ENCODE measurements at places on chromosomes 1 and 21.

GRCh38 chr1:107788206-107789202 is 176.5 kb downstream of the VAV3 start:
- no peak for DNase-seq

GRCh38 chr1:65527707-65528503 is 107.4 kb downstream of the LEPR start:
- DNase-seq = no peak

DNA sequence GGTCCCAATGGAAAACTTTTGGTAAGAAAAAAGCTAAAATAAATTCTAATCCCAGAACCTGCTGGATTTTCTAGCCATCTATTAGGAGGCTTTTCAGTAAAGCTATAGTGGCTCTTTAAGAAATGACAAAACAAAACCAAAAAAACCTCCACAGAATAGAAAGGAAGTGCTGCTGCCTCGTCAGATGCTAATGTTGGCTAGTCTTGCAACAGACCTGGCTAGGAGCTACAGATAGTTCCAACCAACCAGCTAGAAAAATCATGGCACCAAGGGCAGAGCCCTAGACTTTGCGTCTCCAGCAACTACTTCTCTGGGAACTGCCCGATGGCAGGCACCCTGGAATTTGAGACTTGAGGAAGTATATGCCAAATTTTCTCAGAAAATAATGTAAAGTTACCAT is 7.6 kb downstream of the CD101 start:
- DNase-seq = no peak

DNA sequence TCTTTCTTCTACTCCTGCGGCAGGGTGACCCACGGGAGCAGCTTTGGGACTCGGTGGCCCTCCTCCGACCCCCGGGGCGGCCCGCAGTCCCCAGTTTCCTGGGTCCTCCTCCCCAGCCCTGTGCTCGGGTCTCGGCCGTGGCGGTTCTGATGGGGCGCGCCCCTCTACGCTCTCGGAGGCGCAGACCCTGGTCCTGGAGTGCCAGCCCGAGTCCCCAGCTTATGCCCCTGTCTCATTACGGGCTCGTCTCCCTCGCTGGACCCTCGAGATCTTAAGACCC is 430 bp downstream of the BTG2 start:
- no peak for DNase-seq

- no peak for DNase-seq
Observed at GRCh38 chr1:230153641-230154296, 86.7 kb downstream of the GALNT2 start.

GRCh38 chr1:155060736-155061135 is 2.8 kb upstream of the EFNA4 start:
- no peak for DNase-seq

- DNase-seq = no peak
Observed at GRCh38 chr1:38991638-38992411, 749 bp downstream of the AKIRIN1 start.

- no peak for DNase-seq
Observed at GRCh38 chr1:178938959-178939317, 68.1 kb upstream of the ANGPTL1 start.

DNA sequence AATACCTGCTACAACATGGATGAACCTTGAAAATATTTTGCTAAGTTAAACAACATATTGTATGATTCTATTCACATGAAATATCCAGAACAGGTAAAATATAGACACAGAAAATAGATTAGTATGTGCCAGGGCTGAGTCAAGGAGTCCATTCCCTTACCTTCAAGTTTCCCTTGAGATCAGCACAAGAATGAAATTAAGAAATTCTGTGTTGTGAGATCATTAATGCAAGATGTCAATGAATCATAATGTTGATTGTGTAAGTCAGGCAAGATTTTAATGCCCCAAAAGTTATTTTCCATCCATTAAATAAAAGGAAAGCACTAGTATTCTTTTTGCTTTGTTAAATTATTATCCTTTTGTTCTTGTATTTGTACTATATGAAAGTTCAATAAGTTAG is 139.4 kb downstream of the MRPL39 start:
- no peak for DNase-seq
